ENCODE measurements at places on chromosomes 1 and 21. TPM values are rescaled to one million over a fixed set of nuclear protein-coding genes. Genes with fewer than 3 reads are reported as not detected.

IL12RB2 gene
- 0.44 TPM for polyA plus RNA-seq

BPNT1 gene
- 41.1 TPM for polyA plus RNA-seq

CREG1 gene
- 133 TPM for polyA plus RNA-seq

DNA sequence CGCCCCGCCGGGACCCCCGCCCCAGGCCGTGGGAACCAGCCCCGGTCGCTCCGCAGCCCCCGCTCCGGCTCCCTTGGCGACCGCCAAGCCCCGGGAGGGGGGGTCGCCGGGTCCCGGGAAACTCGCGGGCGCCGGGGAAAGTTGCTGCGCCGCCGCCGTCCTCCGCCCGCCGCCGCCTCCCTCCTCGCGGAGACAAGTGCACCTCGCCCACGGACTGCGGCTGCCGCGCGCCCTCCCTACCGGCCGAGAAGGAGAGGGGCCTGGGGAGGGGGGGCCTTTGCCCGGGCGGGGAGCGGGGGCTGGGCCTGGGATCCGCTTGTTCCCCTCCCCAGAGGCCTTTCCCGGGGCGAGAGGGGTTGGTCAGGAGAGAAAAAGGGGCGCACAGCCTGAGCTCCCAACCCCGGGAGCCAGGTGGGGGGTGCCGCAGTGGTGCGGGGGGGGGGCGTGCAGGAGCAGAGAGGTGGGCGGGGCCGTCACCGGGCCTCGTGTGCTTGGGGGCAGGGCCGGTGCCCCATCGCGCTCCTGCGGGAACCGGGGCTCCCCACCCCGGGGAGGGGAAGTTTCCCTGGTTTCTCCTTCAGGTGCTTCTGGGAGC is 592 bp downstream of the AGRN start:
- no peak for DNase-seq

GRCh38 chr1:10738061-10739058 is 58.1 kb downstream of the CASZ1 start:
- DNase-seq, result no peak

DNA sequence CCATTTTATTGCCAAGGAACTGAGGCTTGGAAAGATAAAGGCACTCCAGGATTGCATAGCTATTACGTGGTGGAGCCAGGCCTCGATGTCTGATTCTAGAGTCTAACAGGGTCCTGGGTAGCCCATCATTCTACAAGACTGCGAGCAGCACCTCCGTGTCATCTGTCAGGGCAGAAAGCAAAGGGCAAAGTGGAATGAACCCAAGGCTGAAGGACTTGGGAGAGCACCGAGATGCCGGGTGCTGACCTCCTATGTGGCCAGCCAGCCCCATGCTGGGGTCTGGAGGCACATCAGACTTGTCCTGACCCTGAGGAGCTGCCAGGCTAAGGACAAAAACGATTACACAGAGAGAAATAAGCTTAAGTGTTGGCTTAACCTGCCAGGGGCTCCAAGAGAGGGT is 62.3 kb downstream of the MRPL37 start:
- DNase-seq, result no peak

DNA sequence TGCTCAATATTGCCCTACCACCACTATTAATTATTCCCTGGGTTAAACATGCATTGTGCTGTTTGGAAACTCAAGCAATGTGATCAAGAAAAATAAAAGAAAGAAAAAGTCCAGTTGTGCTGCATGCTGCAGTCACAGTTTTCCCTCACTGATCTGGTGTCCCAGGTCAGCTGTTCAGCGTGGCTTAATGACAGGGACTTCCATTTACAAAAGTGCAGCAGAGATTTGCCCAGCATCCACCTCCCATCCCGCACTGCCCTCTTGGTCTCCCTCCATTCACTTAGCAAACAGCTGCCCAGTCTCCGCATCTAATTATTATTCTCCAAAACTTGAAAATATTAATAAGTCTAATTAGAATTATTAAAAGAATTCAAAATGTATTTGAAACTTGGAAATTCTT is 2.0 kb upstream of the OR2T4 start:
- no peak for DNase-seq
